Astrocyte of the spinal cord (primary cell): ENCODE measurements at places on chromosomes 2 and 18.

GRCh38 chr2:151287513-151288250, 1.8 kb downstream of the NMI start:
- no peak for DNase-seq

DNA sequence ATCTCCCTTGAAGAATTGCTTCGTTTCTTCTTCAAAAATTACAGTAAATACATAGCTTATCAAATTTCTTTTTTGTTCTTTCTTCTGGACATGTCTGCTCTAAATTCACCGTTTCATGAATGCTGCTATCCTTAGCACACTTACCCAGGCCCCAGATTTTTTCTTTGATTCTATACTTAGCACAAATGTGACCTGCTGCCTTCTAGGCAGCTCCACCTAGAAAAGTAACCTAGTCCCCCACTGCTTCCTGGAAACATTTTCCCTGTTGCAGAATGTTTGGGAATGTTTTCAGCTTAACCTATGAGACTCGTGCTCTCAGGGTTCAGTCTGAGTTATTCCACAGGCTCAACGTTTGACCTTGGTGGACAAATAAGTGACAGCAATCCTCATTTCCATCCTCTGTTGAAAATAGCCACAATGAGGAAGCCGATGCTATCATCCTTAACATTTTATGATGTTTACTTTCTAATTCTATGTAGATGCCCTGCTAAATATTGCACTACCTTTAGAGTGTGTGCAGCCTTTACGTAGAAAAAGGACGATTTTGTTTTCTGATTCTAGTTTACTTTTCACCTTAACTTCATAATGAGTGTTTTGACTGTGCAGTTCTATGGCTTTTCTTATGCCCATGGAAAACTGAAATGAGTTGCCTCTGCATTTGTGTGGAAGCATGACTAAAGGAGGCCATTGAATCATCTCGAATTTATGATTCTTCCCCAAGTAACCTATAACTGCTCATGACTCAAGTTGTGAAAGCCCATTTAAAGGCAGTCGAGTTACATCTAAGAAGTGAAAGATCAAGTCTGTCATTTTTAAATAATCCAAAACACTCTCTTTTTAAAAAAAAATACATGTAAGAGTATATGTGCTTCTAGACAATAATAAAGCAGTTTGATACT, 47.7 kb downstream of the TMEM182 start:
- no peak for DNase-seq

GRCh38 chr2:107772353-107772752, 54.3 kb upstream of the RGPD4 start:
- no peak for DNase-seq

DNA sequence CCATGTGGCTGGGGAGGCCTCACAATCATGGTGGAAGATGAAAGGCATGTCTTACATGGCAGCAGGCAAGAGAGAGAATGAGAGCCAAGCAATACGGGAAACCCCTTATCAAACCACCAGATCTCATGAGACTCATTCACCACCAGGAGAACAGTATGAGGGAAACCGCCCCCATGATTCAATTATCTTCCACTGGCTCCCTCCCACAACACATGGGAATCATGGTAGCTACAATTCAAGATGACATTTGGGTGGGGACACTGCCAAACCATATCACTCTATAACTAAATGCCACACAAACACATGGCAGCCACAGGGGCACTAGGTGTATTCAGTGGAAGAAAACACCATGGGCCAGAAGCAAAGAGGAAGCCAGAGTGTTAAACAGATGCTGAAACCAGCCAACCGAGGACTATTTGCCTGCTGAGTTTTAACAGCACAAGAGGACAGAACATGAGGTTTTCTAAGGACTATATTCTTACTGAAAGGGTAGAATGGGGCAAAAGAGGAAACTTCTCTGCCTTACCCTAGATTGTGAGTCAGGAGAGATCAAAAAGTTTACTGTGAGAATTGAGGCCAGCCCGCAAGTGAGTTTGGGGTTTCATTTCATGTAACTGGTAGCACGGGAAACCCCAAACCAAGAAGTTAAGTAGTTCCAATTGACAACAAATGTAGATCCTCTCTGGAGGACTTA, 49.2 kb downstream of the SIGLEC15 start:
- no peak for DNase-seq

DNA sequence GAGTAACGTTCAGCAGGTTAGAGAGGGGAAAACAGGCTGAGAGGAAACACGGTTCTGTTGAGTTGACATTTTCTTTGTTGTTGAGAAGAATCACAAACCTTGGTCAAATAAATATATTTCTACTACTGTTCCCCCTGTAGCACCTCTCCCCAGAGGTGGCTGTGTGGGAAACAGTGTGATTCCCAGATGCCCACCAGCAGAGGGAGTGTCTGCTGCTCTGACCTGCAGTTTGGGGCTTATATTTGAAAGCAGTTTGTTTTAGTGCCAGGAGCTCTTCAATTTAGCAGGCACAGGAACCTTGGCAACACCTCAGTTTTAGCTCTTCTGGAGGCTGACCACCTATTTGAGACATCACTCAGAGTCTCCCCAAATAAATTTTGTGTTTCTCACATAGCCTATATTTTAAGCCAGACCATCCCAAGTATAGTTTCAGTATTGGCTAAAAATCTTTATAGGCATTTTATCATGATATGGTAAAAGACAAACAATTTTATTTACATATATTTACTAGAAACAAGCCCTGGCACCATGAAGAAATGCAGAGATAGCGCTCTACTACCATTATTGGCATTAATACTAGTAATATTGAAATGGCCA, 75.7 kb downstream of the PIK3C3 start:
- peak; percentile 18 for DNase-seq

DNA sequence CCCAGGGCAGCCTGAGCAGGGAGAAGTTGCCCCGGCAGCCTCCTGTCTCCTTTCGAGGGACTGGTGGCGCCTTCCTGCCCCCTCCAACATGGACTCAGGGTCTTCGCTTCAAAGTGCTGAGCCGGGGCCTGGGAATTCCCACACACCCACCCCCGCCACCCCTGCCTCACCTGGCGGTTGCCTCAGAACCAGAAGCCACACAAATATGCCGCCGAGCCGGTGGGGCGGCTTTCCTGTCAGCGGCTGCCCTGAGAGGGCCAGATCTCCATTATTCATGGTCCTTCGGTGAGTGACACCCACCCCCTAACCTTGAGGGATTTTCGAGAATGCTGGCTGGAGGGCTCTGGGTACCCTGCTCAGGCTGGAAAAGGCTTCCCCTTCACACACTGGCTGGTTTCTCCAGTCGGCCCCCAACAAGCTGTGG, 71.7 kb downstream of the SMAD7 start:
- no peak for DNase-seq

DNA sequence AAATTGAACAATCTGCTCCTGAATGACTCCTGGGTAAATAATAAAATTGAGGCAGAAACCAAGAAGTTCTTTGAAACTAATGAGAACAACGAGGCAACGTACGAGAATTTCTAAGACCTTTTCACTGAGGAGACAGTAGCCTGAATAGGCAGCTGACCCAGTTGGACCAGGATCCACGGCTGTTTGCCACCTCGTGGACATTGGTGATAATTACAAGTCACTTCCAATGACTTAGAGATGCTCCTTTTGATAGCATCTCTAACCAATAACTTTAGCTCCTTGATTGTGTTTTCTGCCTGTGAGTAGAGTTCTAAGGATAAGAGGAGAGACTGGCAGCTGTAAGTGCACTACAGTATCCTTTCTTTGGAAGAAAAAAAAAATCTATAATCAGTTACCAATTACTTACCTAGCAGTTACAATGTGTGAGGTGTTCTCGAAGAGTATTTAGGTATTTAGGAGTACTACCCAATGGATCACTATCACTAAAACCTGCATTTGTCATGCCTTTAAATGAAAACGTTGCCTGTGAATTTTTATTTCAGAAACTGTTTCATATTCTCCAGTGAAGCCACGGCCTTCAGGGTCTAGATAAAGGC, 31.3 kb upstream of the CNTNAP5 start:
- peak; percentile 1 for DNase-seq

DNA sequence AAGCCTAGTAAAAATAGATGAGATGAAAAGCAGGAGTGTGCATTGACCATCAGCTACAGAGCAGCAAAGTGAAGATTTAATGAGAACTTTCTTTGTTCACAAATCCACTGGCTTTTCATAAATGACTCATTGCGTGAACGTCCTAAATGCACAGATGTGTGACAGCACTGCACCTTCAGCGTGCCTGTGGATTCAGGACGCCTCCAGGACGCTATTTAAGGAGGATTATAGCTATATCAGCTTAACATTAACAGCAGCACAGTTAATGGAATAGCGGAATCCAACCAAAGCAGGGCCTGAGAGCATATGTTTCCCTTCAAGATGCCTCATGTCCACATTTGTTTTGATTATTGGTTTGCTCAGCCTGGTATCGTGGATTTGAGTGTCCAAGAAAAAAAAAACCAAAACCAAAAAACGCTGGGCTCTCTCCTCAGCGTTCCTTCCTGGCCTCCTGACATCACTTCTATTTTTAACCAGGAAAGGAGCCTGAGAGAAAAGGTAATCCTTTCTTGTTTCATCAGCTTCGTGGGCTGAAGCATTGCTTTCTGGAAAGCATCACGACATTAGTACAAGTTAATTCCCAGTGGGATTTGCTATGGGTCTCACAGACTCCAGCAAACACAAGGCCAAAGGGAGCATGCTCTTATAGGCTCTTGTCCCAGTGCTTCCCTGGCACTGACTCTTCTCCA, 447.0 kb upstream of the SMIM21 start:
- no peak for DNase-seq

GRCh38 chr2:45965871-45966498, 314.5 kb downstream of the PRKCE start:
- no peak for DNase-seq

- no peak for DNase-seq
These were observed 309.5 kb upstream of the CCDC68 start for GRCh38 chr18:55268628-55269275.

GRCh38 chr2:231323316-231323715, 72.2 kb upstream of the B3GNT7 start:
- DNase-seq, result no peak

DNA sequence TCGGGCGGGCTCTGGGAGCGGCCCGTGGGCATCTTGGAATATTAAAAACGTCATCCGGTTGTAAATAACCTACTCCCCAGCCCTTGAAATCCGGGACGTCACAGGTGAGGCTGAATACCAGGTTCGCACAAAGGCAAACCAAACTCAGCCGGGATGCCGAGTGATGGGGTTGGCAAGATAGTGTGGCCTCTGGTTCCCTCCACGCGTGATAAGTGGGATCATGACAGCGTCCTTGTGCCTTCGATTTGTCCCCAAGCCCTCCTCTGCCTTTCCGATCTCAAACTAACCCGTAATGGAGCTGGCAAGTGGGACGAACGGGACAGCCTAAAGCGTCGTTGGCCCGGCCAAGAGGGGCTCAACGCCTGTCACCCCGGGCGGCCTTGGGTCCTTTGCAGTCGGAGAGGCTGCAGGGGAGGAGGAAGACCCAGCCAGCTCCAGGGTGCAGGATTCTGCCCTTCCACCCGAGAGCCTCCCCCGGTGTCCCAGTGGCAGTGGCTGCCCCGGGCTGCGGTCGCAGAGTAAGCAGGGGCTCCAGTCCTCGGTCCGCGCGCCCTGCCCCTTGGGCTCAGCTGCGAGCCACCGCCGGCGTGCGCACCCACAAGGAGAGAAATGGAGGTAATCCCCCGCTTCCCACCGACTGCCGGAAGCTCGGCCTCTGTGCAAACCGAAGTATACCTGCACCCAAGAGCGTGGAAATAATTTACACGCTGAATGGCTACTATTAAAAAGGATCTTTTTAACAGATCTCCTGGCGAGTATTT, 13.4 kb upstream of the PAX3 start:
- DNase-seq, result no peak

DNA sequence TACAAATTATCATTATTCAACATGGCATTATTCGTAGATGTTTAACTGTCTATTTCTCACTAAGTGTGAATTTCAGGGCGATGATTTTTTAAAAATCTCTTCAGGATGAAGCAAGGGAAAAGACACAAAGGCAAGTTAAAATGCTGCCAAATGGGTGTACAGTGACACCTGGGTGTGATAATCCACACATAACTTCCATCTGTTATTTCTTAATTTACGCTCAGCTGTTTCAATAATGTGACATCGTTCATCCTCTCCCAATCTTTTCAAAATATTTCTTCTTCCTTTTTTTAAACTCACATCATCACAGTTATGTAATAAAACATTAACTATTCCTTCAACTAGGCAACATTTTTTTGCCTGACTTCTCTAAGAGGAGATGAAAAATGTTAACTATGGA, 10.6 kb downstream of the PDE1A start:
- DNase-seq, result no peak

GRCh38 chr2:184877909-184878308, 279.6 kb downstream of the ZNF804A start:
- DNase-seq, result no peak
